Right hindlimb (tissue), 1 donor: ENCODE measurements at places on chromosomes 3 and 15.

DNA sequence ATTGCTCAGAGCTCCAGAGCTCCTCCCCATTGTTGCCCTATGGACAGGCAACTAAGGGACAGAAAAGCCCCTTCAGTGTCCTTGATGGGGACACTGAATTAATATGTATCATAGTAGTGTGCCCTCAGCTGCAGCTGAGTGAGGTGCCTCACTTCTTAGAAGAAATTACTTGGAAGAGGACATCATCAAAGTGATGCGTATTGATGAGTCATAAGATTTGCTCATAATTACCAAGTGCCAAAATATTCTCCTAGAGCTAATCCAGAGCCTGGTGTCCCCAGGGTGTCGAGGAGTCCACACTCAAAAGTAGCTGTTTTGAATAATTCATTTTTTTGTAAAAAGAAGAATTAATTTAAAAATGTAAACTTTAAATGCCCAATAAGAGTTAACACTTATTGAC lies 200.7 kb upstream of the SEMA6D start:
- DNase-seq: no peak

GRCh38 chr3:156151824-156152428 lies 31.5 kb downstream of the KCNAB1 start:
- peak; percentile 76 for DNase-seq

DNA sequence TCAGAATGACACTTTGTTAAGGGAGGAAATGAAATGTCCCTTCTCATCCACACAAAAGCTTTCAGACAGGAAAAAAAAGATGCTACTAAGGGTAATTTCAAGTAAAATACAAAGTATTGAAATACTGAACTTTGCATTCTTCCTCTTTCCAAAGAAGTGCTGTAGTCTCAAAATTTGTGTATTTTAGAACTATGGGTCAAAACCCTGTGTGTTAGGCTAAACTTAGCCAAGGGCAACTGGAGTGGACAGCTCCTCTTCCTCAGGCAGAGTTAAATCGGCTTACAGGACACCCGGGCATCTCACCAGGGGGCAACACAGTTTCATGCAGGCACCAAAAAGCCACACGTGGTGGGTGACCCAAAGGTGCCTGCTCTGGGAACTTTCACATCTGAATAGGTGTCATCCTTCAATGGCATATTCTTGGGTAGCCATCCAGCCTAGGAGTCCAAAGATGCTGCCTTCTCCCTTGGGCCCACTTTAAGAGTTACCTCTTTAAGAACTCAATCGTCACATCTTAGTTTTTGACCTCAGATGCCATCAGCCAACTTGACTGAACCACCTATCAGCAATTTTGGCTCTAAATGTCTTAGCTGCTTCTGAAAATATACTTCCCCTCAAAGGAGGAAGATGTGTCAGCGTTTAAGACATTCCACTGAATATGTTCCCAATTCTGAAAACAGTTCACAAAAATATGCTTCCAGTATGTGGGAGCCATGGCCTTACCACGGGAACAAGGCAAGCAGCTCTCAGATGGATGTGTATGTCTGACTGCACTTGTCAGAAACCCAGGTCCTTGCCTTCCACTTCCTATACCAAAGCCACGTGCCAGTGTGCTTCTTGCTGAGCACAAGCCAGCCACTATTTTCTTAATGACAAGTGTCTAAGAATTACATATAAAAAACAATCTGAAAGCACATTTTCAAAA lies 32.2 kb upstream of the MUC13 start:
- DNase-seq: no peak

- DNase-seq: no peak
These were observed 16.9 kb downstream of the CEP19 start for GRCh38 chr3:196694941-196695848.

GRCh38 chr3:139481116-139481515 lies 4.8 kb upstream of the RBP2 start:
- no peak for DNase-seq
